ENCODE measurements at places on chromosomes 5 and 9.
A peak's percentile ranks its signal among the peaks of the same experiment; 100 is the strongest.

- no peak for DNase-seq
Observed at GRCh38 chr5:2260211-2261003, 377.7 kb upstream of the IRX4 start.

DNA sequence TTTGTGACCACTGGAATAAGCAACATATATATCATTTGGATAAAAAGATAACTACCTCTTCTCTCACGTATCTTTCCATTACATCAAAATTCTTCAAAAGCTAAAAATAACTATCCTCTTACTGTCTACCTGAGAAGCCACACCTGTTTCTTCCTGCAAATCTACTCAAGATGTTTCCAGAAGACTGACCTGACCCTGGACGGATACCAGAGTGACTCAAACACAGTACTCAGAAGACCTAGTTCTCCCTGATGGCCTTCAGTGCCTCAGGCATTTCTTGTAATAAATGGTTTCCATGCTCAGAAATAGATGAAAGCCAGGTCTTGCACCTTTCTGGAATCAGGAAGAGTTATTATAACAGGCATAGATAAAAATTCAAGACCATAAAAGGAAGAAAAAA is 245.9 kb upstream of the PIK3R1 start:
- no peak for DNase-seq

- no peak for DNase-seq
Observed at GRCh38 chr5:168591302-168592013, 12.3 kb upstream of the PANK3 start.

DNA sequence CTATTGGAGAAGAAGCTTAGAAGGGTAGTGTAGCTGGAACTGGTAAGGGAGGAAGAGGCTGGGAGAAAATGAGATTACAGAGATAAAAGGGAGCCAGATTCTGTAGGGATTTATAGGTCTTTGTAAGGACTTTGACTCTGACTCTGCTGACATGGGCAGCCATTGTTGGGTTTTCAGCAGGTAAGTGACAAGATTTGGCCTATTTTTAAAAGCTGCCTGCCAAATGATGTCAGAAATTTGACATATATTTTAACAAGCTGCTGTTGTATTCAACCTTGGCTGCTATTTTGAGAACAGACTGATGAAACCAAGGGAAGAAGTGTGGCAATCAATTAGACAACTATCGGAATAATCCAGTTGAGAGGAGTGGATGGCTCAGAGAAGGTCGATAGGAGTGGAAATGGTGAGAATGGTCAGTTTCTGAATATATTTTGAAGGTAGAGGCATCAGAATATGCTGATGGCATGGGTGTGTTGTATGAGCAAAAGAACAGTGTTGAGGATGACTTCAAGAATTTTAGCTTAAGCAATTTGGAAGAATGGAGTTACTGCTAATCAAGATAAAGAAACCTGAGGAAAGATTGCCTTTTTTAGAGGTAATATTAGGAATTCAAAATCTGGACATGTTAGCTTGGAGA is 56.8 kb downstream of the KCTD16 start:
- DNase-seq, result no peak

- DNase-seq, result peak; percentile 86
Observed at GRCh38 chr9:9855177-9856078, 757.4 kb downstream of the PTPRD start.

DNA sequence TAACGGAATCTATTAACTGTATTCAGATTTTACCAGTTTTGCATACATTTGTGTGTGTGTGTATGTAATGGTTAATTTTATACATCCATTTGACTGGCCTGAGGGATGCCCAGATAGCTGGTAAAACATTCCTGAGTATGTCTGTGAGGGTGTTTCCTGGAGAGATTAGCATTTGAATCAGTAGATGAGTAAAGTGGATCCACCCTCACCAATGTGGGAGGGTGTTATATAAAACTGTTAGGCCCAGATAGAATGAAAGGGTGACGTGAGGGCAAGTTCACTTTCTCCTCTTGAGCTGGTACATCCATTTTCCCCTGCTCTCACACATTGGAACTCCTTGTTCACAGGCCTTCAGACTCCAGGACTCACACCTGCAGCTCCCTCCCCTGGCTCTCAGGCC is 88.7 kb downstream of the EMB start:
- DNase-seq, result no peak

DNA sequence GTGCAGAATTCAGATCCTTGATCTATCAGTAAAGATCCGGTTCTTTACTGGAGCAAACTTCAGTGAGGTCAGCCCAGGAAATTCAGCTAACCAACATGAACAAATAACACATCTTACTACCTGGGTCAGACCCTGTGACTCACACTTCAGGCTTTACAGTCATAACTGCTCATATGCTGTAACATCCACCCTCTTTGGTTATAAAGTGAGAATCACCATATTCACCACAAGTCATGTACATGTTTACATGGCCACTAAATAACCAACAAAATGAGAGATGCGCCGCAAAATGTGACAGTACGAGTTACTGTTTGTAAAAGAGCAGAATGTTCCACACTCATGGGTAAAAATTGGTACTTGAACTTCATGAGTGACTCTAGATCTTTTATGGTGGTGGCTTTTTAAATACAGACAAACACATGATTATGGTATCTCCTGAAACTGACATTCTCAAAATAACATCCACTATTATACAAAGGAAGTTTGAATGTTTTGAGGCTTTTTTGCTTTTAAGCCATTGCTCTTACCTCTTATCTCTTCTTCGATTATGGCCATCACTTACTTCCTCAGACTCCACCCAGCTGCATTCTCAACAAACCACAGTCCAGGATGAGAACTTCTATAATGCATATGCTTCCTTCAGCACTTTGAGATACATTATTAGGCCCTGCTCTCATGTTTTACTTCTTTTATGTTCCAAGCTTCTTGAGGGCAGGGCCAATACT is 516.6 kb downstream of the RAB3C start:
- no peak for DNase-seq

DNA sequence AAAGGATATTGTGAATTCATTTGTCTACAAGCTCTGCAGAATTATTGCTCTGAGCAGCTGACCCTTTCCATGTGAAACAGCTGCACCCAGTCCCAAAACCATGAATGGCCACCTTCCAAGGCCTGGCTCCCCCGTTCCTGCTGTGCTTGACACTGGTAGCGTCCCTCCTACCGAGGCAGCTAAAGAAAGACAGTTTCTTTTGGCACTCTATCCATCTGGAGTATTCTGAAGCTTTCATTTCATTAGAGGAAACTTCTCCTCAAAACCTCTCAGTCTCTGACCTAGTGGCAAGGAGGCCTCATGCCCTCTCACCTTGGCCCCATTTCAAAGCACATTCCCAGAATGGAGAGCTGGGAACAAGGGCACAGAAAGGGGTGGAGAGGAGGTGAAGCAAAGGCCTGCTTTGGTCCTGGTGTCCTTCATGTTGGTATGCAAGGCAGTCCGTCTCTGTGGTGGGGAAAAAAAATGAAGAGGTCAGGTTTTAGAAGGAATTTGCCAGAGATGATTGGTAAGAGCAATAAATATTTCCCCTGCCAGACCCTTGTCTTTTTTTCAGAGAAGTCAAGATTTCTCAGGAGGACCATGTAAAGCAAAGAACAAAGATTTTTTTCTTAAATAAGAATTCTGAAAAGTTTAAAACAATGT is 232.0 kb downstream of the RFK start:
- DNase-seq, result no peak

GRCh38 chr5:84437673-84438315 is 53.1 kb upstream of the EDIL3 start:
- no peak for DNase-seq

DNA sequence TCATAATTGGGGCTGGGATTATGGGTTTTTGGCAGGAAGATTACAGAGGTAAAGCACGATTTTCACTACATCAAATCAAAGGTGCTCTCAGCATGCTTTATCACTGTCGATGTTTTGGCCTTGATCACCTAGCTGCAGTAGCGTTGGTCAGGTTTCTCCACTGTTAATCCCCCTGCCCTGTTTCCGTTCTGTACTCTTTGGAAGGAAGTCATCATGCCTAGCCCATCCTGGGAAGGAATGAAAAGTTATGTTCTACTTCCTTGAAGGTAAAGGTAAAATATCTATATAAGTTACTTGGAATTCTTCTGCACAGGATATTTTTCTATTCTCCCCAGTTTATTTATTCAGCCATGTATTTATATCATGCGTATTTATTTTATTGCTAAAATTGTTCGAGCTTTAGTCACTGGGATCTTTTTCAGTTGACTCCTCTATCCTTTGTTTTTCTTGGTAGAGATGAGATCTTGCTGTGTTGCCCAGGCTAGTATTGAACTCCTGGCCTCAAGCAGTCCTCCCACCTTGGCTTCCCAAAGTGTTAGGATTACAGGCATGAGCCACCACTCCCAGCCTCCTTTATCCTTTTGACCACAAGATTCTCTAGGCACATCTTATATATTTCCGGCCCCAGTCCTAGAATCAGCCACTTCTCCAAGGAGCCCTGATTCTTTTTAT is 25.3 kb downstream of the FAF2 start:
- DNase-seq, result no peak

DNA sequence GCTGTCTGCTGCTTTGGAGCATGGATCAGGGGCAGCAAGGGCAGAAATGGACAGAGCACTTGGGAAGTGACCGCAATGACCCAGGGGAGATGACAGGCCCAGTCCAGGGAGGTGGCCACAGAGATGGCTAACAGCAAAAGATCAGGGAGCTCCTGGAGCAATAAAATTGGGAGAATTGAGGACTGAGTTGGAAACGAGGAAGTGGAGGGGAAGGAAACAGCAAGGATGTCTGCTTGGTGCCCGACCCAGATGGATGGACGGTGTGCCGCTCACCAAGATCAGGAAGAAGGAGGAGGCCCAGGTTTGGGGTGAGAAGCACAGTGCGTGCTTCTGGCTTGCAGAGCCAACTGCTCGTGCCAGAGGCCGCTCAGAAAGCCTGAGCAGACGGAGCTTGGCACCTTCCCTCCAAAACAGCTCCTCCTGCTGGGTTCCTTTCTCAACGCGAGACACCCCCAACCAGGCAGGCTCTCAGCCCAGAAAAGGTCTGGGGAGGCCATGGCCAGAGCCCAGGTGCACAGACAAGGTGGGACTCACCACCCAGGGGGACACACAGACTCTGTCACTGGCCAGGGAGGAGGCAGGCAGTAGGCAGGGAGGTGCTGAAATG is 1.7 kb upstream of the SLC34A1 start:
- DNase-seq, result no peak

- no peak for DNase-seq
Observed at GRCh38 chr5:134840811-134841210, 5.0 kb upstream of the C5orf24 start.

- no peak for DNase-seq
Observed at GRCh38 chr5:99674101-99674500, 745.3 kb upstream of the CHD1 start.

- no peak for DNase-seq
Observed at GRCh38 chr5:133480366-133480765, 132.0 kb downstream of the FSTL4 start.

DNA sequence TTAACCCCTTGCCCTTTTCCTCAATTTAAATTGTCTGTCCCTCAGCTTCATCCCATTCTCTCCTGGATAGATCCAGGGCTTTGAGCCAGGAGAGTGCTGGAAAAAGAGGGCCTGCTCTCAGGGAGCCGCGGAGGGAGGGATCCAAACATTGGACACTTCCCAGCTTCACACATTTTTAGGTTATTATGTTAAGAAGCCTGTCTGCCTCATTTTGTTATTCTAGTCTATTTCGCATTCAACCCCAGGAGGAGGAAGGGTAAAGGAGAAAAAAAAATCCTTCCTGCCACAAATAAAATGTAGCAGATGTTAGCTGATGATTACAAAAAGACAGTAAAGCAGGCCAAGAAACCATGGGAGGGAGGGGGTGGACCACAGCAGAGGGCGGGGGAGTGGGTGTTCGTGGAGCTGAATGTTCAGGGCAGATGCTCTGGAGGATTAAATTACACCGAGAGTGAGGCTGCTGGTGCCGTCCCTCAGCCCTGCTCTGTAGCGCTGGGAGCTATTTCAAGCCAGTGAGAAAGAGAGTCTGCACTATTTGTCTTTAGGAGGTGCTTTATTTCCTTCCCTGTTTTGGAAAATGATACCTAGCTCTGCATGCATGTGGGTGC is 60.6 kb upstream of the ZFR start:
- DNase-seq, result peak; percentile 88

- DNase-seq, result no peak
Observed at GRCh38 chr9:98185021-98185567, 7.3 kb downstream of the CORO2A start.

DNA sequence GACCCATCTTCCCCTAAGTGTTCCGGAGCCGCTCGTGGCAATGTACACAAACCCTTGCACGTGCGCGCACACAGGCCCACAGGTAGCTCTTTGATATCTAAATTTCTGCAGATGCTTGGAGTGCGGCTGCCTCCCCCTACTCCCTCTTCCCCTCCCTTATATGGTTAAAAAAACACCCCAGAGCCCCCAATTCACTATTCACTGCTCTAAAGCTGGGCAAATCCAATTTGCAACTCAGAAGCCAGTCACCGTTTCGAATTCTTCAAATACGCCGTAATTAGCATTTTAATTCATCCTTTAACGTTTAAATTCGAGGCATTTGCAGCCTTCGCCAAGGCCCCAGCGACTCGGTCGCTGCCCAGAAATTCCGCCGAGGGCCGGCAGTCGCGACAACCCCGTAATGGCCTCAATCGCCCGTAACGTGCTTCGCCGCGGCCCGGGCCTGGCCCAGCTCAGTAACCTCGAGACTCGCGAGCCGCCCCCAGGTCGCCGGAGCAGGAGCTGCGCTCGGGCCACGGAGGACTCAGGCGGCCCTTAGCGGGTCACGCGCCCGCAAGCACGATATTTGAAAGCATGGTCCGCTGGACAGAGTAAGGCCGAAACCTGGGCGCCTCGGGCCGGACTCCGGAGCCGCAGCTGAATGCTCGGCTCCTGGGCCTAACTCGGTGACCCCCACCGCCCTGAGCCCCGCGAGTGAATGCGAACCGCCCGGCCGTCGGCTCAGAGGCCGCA is 1.3 kb downstream of the IRX2 start:
- no peak for DNase-seq

GRCh38 chr5:13972029-13972428 is 27.5 kb upstream of the DNAH5 start:
- DNase-seq, result peak; percentile 25

DNA sequence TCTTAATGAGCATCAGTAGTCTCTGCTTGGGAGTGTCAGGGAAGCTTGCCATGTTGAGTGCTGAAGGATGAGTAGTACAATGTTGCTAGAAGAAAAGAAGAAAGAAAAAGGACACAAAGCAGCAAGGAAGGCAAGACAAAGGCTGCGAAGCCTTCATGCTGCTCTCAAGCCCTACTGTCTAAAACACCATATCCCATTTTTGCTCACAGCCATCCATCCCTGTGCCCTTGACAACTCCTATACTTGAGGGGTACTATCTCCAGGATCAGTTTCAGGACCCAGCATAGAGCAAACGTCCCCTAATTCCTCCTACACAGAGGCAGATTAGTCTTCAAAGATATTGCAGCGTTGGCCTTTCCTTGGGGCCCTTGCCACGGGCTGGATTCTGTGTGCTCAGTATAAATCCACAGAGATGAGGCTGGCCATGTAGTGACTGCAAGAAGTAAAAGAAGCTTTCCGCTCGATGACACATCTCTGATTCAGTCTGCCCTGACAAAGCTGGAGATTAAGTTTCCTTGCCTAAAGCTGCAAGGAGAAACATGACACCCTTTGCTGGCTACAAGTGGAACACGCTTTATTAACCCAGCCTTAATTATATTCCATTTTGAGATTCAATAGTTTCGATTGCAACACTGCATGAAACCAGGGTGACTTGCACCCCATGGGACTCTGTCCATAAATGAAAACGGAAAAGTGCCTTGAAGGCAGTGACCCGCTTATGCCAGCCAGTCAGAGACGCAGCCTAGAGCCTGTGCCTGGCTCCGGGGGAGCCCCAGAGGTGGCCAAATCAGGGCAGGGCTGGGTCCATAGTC is 304.6 kb downstream of the ACTL7B start:
- DNase-seq, result no peak

Data from NCI-H146 (cell line).